ENCODE measurements at places on chromosomes 7 and 10.

DNA sequence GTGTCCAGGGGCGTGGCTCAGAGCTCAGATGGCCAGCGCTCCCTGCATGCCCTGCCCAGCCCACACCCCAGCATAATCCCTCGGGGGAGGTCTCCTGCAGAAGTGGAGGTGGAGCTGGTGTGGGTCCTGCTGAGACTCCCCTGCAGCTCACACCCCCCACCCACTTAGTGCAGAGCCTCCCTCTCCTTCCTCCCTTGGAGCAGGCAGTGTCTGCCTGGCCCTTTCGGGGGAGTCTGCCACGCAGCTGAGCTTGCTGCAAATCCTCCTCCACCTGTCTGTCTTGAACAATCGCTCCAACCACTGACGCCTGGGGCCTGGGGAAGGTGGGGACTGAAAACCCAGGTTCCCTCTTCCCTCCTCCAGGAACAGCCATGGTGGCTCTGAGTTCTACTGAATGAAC is 219.7 kb upstream of the PPP2R2D start:
- DNase-seq = no peak

DNA sequence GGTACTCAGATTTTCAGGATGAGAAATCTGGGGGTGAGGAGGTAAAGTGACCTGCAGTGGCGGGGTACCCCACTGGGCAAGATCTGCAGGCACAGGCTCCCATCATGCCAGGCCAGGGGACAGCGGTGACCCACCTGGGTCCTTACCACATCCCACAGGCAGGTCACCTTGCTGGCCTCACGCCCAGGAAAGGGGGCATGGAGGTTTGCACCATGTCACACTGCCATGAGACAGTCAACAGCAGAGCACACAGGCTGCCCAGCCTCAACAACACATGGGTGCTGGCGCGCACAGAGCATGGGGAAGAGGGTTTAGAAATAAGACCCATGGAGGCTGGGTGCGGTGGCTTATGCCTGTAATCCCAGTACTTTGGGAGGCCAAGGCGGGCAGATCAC is 914 bp downstream of the PKD1L1 start:
- DNase-seq = no peak

DNA sequence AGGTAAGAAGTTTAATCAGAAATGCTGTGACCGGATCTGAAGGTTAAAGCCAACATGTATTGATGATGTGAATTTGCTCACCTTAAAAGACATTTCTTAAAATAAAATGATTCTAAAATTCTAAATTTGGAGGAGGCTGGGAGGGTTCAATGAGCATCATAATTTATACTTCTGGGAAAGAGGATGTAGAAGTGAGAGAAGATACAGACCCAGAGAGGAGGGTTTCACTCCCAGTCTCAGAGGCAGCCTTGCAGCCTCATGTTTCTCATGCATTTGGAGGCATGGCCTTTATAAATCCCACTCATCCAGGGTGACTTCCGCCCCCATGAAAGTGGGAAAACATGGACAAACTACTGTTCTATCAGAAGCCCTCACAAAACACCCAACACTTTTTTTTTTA is 305.6 kb upstream of the PITRM1 start:
- DNase-seq = no peak

DNA sequence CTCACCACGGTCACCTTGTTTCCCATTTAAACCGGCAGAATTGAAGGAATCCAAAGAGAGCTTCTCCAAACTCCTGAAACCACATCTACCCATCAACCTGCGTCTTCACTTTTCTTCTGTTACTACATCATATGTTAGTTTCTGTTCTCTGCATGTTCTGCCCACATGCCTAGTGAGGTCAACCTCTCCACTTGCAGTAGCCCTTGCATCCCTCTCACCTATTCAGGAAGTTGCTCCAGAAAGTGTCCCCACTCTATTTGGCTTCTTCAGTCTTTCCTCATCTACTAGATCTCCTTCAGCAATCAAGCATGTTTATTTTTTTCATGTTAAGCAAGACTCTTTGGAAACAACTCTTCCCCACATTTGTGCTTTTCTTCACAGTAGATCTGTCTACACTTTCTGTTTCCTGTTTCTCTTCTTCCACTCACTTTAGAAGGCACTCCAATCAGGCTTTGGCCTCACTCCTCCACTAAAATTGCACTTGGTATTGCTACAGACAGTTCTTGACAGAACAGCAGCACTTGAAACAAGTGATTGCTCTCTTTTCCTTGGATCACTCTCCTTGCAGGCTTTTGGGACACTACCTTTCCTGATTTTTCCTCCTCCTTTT is 7.5 kb downstream of the SAMD9L start:
- DNase-seq = no peak

- no peak for DNase-seq
Observed at GRCh38 chr10:5013385-5013784, 9.7 kb upstream of the AKR1C2 start.

- no peak for DNase-seq
Observed at GRCh38 chr7:155590215-155591018, 44.1 kb upstream of the CNPY1 start.

GRCh38 chr7:71430246-71430645 is 298.3 kb downstream of the GALNT17 start:
- no peak for DNase-seq

GRCh38 chr7:44348851-44349781 is 23.7 kb upstream of the CAMK2B start:
- no peak for DNase-seq

- DNase-seq = no peak
Observed at GRCh38 chr7:140653319-140654108, 12.9 kb upstream of the DENND2A start.

GRCh38 chr7:139094596-139094995 is 14.9 kb downstream of the ZC3HAV1 start:
- no peak for DNase-seq

GRCh38 chr7:52473756-52474155 is 561.7 kb upstream of the POM121L12 start:
- no peak for DNase-seq

- no peak for DNase-seq
Observed at GRCh38 chr7:149409895-149410294, 51.0 kb downstream of the ZNF777 start.

GRCh38 chr10:119238577-119238976 is 31.2 kb downstream of the GRK5 start:
- no peak for DNase-seq

DNA sequence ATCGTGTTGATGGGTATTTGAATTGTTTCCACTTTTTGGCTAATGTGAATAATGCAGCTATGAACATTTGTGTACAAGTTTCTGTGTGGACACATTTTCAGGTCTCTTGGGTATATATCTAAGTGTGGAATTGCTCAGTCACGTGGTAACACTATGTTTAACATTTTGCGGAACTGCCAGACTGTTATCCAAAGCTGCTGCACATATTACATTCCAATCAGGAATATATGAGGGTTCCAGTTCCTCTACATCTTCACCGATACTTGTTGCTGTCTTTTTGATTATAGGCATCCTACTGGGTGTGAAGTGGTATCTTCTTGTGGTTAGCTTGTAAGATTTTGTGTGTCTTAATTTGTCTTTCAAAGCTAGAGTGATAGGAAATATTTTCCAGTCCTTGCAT is 6.8 kb downstream of the PTPN12 start:
- no peak for DNase-seq

DNA sequence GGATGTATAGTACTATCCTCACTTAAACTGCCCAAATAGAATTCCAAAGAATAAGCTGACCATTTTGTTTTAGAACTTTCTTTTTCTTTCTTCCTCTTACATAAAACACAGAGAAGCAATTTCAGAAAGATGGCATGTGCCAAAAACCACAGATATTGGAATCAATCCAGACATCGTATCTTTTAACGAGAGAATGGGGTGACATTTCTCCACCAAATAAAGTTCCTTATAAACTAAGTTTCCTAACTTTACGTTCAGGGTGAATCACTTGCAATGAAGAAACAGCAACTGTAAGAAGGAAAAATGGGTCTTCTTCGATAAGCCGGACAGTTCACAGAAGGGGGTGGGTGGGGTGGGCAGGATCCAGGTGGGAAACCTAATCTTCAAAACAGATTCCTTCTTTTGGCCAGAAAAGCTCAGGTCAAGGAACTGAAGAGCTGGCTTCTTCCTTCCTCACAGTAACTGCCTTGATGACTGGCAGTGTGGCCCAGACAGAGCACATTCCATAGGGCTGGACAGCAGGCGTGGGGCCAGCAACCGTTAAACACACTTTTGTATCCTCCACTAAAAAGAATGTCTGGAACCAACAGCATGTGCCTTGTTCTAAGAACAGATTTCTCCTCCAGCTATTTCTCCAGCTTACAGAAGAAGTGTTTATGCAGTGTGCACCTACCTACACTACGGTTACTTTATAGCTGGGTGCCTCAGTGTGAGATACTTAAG is 31.5 kb downstream of the CREB3L2 start:
- DNase-seq = no peak

DNA sequence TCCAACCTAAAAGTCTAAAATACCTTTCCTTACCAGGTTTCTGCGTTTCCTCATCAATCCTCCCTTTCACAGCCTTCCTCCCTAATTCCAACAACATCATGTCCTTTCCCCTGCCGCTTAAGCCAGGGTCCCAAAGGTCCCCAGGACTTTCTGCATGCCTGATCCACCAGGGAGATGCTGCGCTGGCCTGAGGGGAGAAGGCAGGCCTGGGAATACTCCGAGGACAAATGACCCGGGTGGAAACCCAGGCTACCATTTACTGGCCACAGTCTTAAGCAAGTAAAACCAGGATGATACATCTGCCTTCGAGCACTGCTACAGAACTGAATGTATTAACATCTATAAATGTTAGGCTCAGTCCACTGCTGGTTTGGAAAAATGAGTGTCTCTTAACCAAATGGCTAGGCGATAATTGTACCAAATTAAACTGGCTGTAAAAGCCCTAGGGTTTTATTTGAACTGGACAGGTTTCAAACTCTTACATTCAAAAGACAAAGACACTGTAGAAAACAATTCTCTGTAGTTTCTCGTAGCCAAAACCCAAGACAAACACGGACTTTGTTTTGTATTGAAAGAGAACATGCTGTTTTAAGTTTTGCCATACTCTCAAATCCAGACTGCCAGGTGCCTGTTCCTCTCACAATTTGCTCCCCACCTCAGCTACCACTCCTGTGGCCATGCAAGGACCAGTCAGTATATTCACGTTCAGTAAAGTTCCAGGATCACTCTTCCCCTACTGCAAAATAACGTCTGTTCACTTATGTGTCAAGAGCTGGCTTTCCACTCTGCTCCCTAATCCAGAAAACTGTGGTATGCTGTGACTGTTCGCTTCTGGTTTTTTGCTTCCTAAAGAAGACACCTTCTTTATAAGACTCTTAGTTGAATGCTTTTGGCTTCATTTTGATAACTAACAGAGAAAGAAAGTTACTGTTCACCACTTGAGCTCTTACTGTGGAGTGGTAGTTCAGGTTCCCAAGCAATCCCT is 145.7 kb downstream of the RNF216 start:
- DNase-seq = no peak

GRCh38 chr7:131653418-131654248 is 97.2 kb upstream of the PODXL start:
- DNase-seq = no peak

- no peak for DNase-seq
Observed at GRCh38 chr7:25242678-25243077, 14.4 kb upstream of the NPVF start.

- no peak for DNase-seq
Observed at GRCh38 chr10:102085336-102085735, 20.2 kb downstream of the HPS6 start.

GRCh38 chr7:149226840-149227494 is 12.5 kb upstream of the ZNF212 start:
- no peak for DNase-seq

GRCh38 chr10:30940256-30940655 is 91.4 kb downstream of the ZNF438 start:
- no peak for DNase-seq
